ENCODE measurements at places on chromosomes 13 and 19.

GRCh38 chr19:35856546-35857149, at the start of gene KIRREL2:
TSS of gene KIRREL2 (plus strand) at chr19:35856911. CDS start at chr19:35857120, 209 bp downstream.
- no peak for DNase-seq

GRCh38 chr13:110422913-110423688, 116.0 kb downstream of the COL4A2 start:
- no peak for DNase-seq

- DNase-seq: no peak
These were observed 1.1 kb upstream of the LSR start for GRCh38 chr19:35247526-35248309.

DNA sequence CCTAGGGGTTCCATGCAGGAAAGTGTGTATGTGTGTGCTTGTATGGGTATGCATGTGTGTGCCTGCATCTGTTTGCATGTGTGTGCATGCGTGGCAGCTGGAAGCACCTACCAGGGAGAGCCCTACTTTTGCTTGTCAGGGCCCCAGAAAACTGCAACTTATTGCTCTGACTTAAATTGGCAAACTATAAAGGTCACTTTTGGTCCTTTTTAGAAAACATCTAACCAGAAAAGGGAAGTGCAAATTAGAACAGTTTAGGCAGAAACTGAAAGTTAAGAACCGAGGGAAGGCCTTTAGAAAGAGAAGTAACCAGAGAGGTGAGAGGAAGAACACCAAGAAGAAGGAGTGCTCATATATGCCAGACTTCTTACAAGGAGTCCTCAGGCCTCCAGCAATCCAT, 32.5 kb downstream of the DLEU7 start:
- DNase-seq: no peak

Data from fibroblast of skin of left biceps (primary cell).